ENCODE measurements at places on chromosomes 3 and 15.

DNA sequence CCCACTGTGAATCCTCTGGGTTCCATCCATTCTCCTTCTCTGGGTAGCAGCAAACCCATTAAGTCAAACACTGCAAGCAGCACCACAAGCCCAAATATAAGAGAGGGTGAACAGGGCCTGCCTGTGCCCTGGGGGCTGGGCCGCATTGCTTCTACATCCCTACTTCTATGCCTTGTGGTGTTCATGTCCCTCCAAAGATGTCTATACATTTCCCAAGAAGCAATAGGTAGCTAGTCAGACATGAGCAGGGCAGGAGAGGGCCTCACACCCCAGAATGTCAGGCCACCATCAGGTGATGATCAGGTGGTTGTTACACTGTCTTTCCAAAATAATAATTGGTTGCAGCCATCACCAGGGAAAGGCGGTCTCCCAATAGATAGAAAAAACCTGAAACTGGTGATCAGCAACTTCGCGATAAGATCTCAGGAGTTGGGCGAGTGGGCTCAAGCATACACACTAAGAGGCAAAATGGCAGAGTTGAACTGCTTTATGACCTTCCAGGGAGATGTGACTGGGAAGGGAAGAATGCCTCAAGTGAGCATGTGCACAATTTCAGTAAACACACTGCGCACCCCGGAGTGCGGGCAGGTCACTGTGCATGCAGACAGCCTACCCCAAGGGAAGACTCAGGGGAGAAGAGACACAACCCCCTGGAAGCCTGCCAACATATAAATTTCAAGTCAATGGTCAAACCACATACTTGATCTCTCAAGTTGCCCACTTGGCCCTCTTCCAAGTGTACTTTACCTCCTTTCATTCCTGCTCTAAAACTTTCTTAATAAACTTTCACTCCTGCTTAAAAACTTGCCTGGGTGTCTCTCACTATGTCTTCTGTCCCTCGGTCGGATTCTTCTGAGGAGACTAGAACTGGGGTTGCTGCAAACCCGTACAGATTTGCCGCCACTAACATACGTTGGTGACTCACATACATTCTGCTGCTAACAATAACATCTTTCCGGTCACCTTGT is 39.9 kb downstream of the KLF15 start:
- no peak for DNase-seq

GRCh38 chr15:44718180-44718926 is 7.0 kb downstream of the B2M start:
- no peak for DNase-seq

DNA sequence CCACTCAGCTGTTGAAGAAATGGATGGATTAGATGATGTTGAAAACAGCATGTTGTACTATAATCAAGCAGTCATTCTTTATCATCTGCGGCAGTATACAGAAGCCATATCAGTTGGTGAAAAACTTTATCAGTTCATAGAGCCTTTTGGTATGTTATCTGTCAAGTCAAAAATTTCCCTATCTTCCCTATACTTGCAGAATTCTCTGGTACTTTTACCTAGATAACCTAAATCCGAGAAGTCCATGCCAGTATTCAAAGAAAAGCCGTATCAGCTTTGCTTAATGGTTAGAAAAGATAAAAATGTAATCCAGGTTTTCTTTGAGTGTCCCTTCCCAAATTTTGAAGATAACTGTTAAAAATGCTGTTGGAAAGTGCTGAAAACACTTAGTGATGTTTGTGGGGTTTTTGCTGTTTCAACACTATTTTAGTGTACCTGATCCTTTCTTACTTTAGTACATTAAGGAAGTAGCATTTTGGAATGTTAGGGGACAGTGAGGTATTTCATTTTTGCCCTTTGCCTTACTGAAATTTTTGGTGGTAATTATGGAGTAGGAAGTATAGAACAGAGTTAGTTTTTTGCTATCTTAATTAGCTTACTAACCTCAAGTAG is 23.8 kb downstream of the CNOT10 start:
- DNase-seq: no peak

DNA sequence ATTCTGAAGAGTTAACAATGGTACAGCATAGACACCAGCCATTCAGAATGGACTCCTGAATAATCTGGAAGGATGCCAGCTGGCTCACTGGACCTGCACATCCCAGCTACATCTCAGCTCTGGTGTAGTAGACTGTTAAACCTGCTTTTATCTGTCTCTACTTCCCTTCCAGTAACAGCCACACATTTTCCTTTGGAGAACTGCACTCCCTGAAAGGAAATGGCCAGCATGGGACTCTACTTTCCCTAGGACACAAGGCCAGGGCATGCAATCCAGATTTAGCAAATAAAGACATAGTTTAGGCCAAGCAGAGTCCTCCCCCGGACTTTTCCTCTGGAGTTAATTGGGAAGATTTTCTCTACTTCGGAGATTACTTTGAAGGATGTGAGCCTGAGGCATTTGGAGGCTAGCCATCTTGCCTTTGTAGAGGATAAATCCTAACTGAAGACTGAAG is 82.7 kb upstream of the TCF12 start:
- no peak for DNase-seq

DNA sequence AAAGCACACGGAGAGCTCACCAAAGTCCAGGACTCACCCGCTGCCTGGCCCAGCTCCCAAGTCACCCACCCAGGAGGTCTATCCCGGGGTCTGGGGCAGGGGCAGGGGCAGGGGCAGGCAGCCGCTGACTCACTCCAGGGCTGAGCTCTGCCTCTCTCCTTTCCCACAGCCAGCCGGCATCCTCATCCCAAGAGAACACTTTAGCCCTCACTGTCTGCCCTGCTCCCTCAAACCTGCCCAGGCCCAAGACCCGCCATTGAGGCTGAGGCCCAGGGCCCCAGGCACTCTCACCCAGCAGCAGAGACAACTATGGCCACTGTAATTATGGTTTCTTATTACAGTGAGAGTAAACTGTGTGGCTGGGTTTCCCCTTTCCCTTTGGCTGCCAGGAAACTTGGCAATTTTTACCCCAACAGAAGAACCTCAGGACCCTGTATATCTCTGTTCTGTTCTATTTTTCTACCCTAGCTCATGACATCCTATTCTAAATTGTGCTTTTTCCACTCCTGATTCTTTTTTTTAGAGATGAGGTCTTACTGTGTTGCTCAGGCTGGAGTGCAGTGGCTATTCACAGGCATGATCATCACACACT is 53.0 kb downstream of the IQSEC1 start:
- no peak for DNase-seq

- DNase-seq: no peak
Measured at GRCh38 chr3:65877160-65877559, 161.6 kb downstream of the MAGI1 start.

DNA sequence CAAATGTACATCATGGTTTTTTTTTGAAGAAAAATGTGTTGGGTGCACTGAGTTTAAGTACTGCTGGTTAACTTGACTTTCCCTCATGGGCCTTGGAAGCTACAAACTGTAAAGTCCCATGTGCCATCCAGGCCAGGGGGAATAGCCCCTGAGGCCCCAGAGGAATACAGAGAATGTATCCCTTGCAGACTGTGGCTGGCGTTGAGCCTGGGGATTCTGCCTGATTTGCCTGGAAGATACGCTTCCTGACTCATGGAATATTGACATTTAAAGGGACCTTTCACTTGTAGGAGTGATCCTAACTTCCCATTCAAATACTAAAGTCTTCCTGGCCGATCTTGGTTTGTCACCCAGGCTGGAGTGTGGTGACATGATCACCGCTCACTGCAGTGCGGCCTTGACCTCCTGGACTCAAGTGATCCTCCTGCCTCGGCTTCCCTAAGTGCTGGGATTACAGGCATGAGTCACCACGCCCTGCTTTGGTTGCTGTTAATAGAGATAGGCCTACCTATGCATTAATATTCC is 42.0 kb downstream of the ADAMTSL3 start:
- no peak for DNase-seq

DNA sequence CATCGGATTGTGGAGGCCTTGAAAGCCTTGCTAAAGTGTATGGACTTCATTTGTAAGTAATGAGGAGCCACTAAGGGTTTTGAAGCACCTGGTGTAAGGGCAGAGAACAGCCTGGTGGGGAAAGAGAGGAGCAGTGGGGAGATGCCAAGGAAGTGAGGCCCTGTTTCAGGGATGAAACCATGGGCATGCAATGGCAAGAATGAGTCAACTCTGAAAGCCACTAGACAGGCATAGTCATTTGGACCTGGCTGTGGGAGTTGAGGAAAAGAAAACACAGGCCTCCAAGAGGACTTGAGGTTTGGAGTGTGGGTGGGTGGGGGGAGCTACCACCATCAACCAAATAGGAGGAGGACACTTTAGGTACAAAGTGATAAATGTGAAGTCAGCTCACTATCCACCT is 7.6 kb downstream of the XCR1 start:
- no peak for DNase-seq

DNA sequence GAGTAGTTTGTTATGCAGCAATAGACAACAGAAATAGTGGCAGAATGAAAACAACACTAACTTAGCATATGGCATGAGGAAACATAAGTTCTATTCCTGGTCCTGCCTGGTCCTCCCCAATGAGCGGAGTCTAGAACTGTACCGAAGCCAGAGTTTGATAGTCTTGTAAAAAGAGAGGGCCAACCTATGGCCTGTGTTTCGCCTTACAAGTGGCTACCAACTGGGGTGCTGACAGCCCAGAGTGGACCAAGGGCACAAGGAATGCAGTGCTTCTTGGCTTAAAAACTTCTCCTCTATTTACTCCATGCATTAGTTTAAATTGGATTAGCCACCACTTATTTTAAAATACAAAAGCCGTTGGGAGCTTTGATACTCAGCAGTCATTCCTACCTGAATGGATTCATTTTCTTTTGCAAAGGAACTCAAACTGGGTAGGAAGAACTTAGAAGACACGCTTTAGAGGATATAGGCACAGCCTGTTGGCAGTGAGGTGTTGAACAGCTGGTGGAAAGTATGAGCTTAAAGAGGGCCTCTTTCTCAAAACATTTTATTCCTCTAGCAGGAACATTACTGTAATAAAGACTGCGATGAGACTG is 302.9 kb downstream of the PLCL2 start:
- no peak for DNase-seq

DNA sequence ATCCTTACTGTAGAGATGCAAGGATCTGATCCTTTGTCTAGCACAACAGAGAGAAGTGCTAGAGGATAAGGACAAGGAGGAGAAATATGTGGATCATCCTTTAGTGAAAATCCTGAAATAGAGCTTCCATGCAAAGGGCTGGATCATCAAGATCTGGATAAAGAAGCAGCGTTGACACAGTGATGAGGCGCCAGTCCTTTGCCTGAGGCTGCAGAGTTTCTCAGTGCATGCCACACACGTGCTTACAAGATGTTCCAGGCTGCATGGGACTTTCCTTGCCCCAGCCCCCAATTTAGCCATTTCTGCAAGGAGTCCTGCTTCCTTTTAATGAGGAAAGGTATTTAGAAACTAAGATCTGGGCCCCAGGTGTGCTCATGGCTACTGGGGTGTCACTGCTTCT is 7.2 kb upstream of the ABTB1 start:
- no peak for DNase-seq

- no peak for DNase-seq
Measured at GRCh38 chr3:159936541-159936940, 52.1 kb upstream of the IL12A start.

DNA sequence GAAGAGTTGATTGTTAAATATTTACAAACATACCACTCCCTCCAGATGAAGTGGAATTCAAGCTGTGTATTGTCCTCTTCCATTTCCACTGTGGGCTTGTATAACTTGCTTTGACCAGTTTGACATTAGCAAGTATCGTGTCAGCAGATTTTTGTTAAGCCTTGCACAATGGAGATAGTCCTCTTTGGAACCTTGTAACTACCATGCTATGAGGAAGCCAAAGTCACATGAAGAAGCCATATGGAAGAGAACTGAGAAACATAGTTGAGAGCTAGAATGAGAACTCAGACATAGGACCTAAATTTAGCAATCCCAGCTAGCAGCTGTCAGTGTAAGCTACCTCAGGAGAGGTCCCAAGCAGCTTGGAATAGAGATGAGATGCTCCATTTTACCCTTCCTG is 889.2 kb downstream of the PDCD6IP start:
- no peak for DNase-seq

DNA sequence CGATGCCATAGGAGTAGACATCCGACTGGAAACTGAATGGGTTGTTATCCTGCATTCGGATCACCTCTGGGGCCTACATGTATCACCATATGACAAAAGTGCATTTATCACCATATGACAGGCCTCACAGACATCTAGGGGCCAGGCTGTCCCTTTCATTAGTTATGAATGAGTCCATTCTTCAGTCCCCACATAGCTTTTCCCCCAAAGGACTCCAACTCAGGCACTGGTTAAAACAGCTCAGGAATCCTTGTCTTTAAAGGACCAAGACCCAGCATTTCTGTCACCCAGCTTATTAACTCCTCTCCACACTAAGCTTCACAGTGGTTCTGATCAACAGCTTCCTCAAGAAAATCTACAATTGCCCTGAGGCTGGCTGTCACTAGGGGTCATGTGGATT is 28.3 kb downstream of the MKRN2 start:
- DNase-seq: no peak

- DNase-seq: no peak
Measured at GRCh38 chr3:193446965-193447602, 68.5 kb upstream of the ATP13A5 start.

GRCh38 chr3:21624524-21624923 is 126.5 kb downstream of the ZNF385D start:
- DNase-seq: no peak

GRCh38 chr3:172846706-172847105 is 96.2 kb downstream of the ECT2 start:
- no peak for DNase-seq

- no peak for DNase-seq
Measured at GRCh38 chr3:67774676-67775075, 120.3 kb upstream of the SUCLG2 start.

DNA sequence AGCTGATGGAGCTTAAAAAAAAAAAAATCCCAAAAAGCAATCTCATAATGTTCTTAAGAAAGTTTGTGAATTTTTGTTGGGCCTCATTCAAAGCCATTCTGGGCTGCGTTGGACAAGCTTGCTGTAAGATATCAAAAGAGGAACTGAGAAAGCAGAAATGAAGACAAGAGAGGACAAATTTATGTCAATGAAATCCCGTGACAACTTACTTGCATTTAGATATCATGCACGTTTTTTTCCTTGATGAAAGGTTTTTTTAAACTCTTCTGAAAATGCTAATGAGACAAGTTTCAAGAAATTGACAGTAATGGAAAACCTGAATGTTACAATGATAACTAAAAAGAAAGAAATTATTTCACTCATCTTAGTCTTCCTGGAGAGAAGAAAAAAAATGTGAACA is 662.9 kb downstream of the SQOR start:
- no peak for DNase-seq

DNA sequence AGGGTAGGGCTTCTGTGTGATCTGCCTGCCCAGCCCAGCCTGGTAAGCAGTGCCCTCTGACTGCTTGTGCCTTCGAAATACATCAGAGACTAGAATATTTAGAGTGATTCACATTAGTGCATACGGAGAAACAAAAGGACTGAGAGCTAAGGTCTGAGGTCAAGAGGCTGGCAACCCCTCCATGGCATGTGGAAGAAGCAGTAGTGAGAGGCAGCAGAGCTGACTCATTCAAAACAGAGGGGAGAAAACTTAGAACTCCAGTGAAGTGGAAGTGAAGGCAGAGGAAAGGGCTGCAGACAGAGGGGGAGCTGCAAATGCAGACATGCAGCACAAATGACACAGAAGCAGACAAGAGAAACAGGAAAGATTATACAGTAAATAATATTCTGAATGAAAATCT is 61.6 kb downstream of the ULK4 start:
- no peak for DNase-seq

- DNase-seq: no peak
Measured at GRCh38 chr3:123576122-123576521, 8.7 kb downstream of the HACD2 start.
